ENCODE measurements at places on chromosomes 2 and 18.

GRCh38 chr2:66466433-66466832, 31.5 kb downstream of the MEIS1 start:
- no peak for DNase-seq

DNA sequence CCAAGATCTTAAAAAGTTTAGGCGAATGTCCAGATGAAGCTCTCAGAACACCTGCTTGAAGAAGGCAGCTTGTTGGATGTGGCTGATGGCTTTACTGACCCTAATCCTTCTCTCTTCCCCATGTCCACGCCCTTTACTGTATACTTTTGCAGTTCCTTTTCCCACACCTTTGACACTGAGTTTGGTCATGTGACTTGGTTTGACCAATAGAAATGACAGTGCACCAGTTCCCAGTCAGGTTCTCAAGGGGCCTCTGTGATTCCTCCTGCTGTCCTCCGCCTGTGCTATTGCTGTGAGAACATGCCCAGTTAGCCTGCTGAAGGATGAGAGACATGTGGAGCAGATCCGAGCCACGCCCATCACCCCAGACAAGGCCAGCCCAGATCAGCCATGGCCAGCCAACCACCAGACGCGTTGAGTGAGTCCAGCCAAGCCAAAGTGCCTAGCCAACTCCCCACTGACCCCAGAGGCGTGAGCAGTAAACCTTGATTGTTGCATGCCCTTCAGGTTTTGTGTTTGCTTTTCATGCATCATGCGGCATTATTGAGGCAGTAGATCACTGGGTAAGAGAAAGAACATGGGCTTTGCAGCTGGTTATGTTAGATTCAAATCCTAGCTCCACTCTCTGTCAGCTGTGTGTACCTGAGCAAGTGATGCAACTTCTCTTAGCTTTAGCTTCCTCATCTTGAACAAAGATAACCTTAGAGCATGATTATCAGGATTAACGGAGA, 258.0 kb upstream of the SIX2 start:
- no peak for DNase-seq

- peak; percentile 3 for DNase-seq
Measured at GRCh38 chr2:227324642-227324994, 433 bp upstream of the MFF start.

GRCh38 chr18:39340418-39340817, 1774.8 kb upstream of the CELF4 start:
- DNase-seq: no peak

GRCh38 chr18:65439188-65439587, 311.6 kb upstream of the CDH7 start:
- no peak for DNase-seq

GRCh38 chr18:49098386-49098785, 147.6 kb upstream of the SMAD7 start:
- DNase-seq: no peak

GRCh38 chr2:101466426-101466825, 8.5 kb downstream of the RFX8 start:
- no peak for DNase-seq

DNA sequence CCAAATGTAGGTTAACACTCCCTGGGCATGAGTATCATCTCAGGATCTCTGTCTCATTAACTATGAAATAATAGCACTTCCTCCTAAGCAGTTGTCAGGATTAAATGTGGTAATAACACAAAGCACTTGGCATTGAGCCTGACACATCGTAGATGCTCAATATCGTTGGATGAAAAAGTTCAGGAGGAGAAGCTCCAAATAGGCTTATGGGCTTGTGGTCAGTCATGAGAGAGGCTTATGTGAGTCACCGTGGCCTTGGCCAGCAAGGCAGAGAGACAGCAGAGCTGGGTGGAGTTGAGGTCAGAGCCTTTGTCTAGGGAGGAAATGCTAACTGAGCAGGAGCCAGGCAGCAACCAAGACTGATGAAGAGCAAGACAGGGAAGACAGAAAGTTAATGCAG, 68.3 kb upstream of the PPM1B start:
- peak; percentile 24 for DNase-seq

DNA sequence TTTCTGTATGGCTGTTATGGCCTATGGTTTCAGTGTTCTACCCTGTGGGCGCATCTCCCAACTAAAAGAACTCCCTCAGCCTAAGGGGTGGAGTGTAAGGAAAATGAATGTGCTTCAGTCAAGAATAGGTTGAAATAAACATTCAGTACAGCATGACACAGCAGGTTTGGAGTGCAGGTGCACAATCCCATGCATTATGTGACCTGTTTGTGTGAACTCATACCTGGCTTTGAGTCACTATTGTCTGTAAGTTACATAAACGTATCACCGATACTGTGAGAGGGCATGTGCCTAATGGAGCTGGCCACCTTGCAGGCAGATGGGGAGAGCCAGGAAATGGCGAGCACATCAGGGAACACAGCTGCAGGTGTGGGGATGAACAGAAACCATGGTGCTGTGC, 216.0 kb downstream of the DSEL start:
- no peak for DNase-seq

GRCh38 chr2:12641441-12641840, 75.3 kb upstream of the TRIB2 start:
- DNase-seq: no peak

DNA sequence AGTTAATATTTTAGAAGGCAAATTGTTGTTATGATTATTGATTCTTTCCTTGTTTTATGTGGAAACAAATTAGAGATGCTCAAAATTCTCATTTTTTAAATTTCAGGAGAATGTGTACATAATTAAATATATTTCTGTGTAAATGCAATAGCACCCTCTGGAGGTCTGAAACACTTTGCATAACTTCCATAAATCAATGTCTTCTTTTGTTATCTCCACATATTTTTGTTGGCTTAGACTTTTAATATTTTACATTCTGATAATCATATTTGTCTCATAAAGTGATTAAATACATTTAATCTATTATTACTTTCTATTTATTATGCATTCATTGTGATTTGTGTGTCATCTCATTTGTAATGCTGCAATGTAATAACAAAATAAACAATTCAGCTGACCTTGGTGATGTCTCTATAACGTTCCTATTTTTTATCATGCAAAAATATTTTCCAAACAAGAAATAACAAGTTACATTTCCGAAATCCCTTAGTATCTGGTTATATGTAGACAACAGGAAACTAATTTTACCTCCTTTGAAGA, 201.8 kb upstream of the GALNT5 start:
- peak; percentile 3 for DNase-seq

- no peak for DNase-seq
Measured at GRCh38 chr2:74682501-74682900, 28.5 kb downstream of the SEMA4F start.

DNA sequence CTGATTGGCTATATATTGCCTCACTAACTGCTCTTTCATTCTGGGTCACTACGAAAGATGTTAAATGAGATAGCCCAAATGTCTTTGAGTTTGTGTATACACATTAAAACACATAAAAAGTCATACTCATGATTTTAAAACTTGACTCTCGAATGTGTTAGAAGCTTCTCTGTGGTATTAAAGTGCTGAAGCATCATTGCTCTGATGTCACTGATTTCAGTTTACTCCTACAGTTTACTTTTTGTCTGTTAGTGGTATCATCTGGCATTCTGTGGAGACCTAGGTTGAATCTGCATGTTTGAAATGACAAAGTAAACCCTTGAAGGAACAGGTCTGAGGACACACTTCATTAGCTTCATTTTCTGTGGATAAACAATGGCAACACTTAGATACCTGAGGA, 10.7 kb downstream of the NT5DC4 start:
- DNase-seq: no peak

- DNase-seq: no peak
Measured at GRCh38 chr2:11656671-11657101, 13.3 kb downstream of the NTSR2 start.

- no peak for DNase-seq
Measured at GRCh38 chr18:26566874-26567555, 18.7 kb upstream of the KCTD1 start.

DNA sequence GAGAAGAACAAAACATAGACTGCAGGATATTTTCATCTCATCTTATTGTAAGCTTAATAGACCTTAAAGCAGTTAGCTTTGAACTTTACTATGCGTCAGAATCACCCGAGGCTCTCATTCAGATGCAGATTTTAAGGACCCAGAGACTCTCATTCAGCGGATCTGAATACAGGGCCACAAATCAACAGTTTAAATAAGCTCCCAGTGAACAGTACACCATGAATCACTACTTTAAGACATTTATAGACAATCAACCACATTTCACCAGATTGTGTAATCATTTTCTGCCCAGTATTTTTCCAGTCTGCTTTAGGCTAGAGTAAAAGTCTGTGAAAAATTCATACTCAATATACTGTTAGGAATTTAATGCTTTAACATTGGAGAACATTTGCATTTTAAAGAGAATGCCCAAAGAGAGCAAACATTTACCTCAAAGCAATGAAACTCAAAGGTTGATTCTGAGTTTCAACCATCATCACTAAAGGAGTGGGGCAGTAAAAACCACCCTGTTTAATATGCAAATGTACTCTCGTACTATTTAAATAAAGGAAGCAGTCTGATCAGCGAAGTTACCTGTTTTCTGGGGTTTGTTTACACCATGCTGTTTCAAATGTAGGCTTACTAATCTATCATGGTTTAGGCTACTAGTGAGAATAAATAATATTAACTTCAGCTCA, 11.0 kb upstream of the ALPK2 start:
- DNase-seq: no peak

GRCh38 chr18:45248240-45248903, 366.9 kb upstream of the SLC14A2 start:
- no peak for DNase-seq

GRCh38 chr2:191166111-191166755, 15.4 kb upstream of the STAT4 start:
- DNase-seq: no peak

- DNase-seq: no peak
Measured at GRCh38 chr2:142100970-142101369, 29.8 kb downstream of the LRP1B start.

- DNase-seq: no peak
Measured at GRCh38 chr2:208948073-208948472, 475.8 kb upstream of the MAP2 start.

- no peak for DNase-seq
Measured at GRCh38 chr18:11860594-11861450, 9.6 kb downstream of the CHMP1B start.

DNA sequence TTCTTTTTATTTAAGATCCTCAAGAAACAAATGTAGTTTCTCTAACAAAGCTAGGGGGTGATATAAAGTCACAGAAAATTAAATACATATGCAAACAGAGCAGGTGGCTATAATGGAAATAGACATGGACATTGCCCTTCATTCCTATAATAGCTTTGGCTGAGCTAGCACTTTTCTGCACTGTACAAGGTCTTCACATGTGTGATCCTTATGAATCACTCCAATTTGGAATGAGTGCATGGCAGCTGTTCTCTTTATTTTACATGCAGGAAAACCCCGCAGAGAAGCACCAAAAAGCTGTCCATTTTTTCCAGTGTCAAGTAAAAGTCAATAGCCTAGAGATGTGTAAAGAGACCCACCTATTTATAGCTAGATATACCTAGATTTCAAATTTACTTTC, 747.4 kb upstream of the SLC8A1 start:
- no peak for DNase-seq

DNA sequence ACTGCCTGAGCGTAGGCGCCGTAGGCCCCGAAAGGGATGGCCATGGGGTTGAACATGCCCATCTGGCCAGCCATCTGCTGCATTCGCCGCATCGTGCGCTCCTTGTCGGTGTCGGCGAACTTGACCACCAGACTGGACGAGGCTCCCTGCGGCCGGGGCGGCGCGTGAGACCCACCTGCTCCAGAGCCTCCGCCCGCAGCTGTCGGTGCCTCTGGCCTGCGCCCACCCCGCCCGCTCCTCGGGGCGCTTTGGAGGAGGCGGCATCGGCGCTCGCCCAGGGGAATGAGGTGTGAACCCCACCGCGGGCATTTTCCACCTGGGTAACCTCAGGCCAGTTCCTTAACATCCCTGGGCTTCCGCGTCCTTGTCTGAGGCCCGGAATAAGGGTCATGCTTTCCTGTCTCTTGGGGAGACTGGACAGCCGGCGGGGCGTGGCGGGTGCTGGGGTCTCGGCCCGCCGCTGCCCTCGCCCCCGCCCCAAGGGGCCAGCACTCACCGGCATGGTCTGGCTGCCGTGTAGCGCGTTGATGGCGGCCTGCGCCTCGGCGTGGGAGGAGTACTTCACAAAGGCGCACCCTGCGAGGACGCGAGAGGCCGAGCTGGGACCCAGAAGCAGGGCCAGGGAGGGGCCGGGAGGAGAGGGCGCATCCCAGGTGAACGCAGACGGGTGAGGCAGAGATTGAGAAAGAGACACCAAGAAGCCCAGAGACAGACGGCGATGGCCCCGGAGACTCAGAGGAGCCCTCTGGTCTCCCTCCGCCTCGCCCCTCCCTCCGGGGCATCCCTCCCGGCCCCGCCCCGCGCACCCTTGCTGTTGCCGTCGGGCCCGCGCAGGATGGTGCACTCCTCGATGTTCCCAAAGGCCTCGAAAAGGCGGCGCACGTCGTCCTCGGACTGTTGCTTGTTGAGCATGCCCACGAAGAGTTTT, 291.0 kb downstream of the CELF4 start:
- DNase-seq: no peak

- no peak for DNase-seq
Measured at GRCh38 chr2:172285010-172285621, 142.3 kb upstream of the ITGA6 start.

DNA sequence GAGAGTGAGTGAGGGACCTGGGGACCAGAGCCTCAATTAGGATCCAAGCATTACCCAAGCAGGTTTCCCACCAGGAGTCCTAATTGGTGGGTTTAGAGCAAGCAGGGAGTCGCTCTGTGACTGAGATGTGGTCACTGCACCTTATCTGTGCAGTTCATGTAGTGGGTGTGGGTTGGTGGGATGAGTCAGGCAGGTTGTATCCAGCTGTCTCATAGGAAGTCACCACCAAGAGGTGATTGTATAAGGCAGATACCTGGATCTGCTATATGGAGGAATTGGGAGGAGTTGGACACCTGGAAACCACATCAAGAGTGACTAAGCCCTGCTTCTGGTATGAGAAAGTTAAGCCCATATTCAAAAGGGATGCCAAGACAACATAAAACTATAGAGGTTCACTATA, 106.8 kb downstream of the ARHGAP28 start:
- no peak for DNase-seq

- DNase-seq: no peak
Measured at GRCh38 chr2:43906448-43907109, 67.8 kb downstream of the ABCG8 start.

GRCh38 chr18:10487154-10487553, 32.7 kb downstream of the APCDD1 start:
- DNase-seq: no peak

Data from activated CD4-positive, alpha-beta T cell treated with anti-CD3 and anti-CD28 coated beads, Interleukin-2, Interleukin-6, amounts not matched to agents 100 ng/mL and 50 ng/mL, durations not matched to agents 16 hours and 8 hours (primary cell).